CD4-positive, alpha-beta T cell treated with Interleukin-17A for 4 hours (primary cell): ENCODE measurements at places on chromosomes 4 and X.

DNA sequence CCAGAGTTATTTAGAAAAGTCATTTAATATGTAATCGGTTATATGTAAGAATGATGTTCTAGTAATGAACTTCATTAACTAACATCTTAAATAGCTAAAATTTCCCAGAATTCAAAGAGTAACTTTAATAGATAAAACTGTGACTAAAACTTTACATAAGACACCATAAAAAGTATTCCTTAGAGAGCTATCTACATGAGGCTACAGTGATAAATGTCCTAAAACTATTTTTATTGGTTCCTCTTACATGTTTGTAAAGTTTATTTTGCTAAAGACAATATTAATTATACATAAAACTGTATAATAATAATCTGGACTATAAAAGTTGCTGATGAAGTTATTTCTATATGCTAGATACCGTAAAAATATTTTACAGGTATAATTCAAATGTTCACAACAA lies 897.7 kb upstream of the EPHA5 start:
- DNase-seq: no peak

DNA sequence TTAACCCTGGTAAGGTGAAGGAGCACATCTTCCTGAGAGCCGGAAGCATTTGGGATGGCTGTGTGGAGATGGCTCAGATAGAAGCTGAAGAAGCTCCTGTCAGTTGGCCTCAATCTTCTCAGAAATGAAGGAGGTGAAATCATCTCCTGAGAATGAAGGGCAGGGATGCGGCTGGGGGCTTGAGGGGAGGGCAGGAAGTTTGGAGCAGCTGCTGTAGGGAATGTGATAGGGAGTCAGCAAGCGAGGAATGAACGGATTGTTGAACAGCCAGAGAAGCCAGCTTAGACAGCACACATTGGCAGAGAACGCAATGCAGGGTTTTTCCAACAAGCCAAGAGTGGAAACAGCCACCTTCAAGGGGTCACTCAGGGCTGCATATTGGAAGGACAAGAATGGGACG lies 10.0 kb downstream of the KCNE5 start:
- DNase-seq: no peak

- DNase-seq: no peak
These were observed 51.2 kb upstream of the PGRMC2 start for GRCh38 chr4:128338634-128339355.

GRCh38 chrX:138865093-138865649 lies 153.7 kb upstream of the FGF13 start:
- DNase-seq: no peak

DNA sequence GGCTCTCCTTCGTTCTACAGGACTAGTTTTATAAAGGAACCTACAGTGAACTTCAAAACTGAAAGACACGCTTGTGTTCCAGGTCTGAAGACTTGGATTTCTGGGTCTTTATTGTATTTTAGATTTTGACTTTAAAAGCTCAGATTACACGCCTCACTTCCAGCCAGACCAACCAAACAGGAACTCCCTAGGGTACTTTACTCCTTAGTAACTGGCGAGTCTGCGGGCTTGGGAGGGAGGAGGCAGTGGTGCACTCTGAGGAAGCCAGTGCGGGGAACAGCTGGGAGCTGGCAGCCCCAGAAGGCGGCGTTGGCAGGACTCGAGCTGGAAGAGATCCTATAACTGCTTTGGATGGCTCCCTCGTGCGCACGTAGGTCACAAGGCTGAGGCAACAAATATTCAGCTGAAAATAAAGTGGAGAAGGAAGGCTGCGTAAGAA lies 391 bp upstream of the PHKA1 start:
- DNase-seq: no peak

GRCh38 chrX:107818900-107819521 lies 6.7 kb upstream of the MID2 start:
- DNase-seq: no peak

DNA sequence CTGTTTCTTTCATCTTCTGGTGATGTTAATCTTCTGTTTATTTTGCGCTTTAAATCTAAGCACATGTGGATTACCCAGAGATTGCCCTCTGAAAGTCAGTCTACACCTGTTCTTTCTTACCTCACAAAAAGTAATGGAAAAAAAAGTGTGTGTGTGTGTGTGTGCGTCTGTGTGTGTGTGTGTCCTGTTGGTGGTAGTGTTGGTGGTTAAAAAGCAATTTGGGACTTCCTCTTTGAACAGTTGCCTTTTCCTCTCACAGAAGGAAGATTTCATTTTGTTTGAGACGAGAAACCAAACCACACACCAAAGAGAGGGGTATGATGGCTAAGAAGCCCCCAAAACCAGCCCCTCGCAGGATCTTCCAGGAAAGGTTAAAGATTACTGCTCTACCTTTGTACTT lies at the start of gene STAP1:
Gene STAP1 (plus strand): TSS at position 235 of the 400 bp plus-strand sequence. CDS start 83 bp downstream, at position 318.
- DNase-seq: peak; percentile 37

- DNase-seq: no peak
These were observed 78.6 kb upstream of the RAI2 start for GRCh38 chrX:17939724-17940123.

DNA sequence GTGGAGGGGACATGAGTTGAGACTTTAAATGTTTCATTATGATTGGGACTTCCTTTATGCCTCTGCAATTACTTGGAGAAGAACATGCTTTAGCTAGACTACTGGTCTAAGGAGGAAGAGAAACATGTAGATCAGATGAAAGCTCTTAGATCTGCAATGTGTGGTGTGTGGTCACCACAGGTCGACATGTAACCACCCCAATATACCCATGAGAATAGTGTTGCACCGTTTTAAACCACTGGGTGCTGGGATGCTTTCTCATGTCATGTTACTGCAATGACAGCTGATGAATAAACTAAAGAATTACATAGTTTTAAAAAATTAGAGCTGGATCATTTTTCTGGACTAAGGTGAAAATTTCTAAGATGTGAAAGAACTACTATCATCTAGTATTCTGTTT lies 1039.7 kb downstream of the RAPGEF2 start:
- no peak for DNase-seq

DNA sequence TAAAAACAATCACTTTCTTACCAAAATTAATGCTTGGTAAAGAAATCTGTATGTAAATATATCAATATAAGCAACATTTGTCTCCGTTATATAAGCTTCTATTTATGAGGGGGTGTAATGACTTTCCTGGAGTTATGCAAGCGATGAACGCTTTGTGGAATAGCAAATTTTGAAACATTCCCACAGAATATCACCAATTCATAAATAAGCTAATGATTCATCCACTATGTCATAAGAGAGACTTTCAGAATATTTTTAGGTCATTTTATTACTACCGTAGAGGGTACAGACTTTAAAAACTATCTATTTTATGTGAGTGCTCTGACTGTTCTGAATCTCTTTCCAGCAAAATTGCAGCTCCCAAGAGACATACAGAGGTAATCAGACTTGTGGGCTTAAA lies 179.5 kb upstream of the FTHL17 start:
- DNase-seq: no peak

- no peak for DNase-seq
These were observed 3.9 kb upstream of the NKX6-1 start for GRCh38 chr4:84502955-84503373.

DNA sequence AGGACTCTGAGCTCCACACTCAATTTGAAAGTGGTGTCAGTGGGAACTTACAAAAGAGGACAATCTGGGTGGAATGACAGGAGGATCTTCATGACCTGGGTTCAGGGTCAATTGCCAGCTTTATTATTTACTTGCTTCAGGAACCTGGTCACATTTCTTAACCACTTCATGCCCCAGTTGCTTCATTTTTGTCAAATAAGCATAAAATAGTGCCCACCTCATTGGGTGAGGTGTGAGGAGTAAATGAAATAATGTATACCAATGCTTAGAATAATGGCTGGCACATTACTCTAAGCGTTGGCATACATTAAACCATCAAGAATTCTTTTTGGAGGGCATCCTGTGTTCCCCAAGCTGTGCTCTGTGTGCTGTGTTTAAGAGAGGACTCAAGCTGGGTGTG lies 19.4 kb downstream of the VGLL1 start:
- DNase-seq: no peak

DNA sequence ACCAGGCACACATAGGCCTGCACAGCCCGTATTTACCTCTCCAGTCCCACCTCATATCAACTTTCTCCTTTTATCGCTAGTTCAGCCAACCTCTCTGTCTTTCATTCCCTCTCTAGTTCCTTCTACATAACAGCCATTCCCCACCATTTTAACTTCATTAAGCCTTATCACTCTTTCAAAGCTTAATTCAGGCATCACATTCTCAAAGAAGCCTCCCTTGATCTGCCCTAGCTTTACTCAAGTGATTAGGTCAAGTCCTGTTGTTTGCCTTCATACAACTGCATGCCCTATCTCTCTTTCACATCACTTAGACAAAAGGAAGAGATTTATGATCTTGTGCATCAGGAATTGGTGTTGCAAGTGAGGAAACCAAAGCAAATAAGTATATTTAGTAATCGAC lies 74.2 kb downstream of the ALPK1 start:
- no peak for DNase-seq

GRCh38 chrX:103758555-103758954 lies 18.1 kb upstream of the PLP1 start:
- DNase-seq: no peak

- DNase-seq: no peak
These were observed 48.6 kb upstream of the HGFAC start for GRCh38 chr4:3393171-3393570.

- DNase-seq: no peak
These were observed 21.1 kb downstream of the MAGEB16 start for GRCh38 chrX:35819241-35819640.

DNA sequence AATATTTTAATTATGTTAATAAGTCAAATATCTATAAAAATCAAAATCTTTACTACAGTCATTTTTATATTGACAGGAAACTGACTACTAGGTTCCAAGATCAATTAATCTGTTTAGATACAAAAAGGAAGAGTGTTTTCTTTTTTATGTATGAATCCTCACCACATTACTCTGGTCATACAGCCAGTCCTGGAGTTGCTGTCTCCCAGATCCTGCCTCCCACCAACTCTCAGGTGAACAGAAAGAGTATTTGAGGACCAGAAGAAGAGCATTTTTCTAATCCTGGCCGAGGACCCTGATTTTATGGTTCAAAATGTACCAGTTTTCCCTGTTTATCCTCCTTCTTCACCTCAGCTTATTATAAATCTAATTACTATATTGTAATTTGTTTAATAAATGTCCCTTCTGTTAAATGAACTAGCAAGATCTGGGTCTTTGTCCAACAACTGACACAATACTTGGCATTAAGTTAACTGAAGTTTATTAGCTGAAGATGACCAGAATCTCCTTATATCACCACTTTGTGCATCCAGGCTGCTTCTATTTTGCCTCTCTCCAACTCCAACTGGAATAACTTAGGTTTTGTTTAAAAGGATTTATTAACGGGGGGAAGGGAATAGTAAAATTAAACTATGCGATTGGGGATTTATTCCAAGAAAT lies 224.4 kb upstream of the PCDH7 start:
- no peak for DNase-seq

DNA sequence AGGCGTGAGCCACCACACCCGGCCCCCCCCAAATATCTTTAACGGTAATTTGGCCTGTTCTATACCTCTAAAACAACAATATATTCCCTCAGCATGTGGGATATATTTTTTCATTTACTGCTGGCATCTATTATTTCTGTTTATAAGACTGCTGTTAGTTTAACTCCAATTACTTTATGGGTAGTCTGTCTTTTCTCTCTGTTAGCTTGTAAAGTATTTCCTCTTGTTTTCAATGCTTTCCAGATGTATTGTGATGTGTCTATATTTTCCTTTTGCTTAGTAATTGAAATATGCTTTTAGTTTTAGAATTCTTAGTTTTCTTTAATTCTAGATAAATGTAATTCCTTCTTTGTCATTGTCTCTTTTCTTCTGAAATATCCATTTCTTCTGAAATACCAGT lies 445.8 kb downstream of the ANKRD50 start:
- no peak for DNase-seq
